WTC11 (cell line): ENCODE measurements at places on chromosomes 7 and 10. TPM values are rescaled to one million over a fixed set of nuclear protein-coding genes. Genes with fewer than 3 reads are reported as not detected.

The TMEM139 gene
- 1.5 to 2.0 TPM (median 1.9 TPM) in 3 replicates for total RNA-seq

The VAX1 gene
- total RNA-seq = 0.04 TPM in 1 of 3 replicates, not detected in the others

DNA sequence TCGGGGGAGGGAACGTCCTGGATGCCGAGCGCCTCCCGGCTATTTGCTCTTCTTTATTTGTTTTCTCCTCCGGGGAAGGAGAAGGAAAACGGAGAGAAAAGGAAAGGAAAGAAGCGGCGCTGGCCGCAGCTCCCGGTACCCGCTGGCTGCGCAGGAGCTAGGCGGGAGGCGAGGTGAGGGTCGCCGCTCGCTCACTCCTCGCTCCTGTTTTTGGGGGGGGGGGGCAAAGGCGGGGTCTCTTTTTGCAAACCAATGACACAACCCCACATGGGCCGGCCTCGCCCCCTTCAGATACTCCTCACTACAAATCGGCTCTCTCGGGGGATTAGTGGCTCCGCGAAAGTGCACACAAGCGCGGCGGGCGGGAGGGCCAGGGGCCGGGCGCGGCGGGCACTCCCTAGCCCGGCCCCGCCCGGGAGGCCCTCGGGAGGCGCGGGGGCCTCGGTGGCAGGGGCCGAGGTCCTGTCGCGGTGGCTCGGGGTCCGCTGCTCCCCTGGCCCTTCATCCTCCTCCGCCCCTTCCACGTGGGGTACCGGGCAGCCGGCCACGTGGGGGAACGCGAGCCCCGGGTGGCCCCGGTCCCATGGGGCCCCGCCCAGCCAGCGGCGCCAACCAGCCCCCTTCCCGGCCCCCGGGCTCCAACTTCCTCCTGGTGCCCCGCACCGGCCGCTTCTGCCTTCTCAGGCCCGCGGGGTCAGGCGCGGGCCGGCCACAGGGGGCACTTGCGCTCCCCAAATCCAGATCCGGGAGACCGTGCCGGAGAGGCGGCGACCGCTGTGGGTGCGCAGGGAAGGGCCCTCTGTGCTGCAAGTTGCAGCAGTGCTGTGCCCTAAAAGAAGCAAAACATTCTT lies 718 bp upstream of the CTBP2 start:
- no peaks in the 10 kb centered on the region for H3K27me3 ChIP-seq
- DNase-seq = peak; percentile 80
- H3K4me1 ChIP-seq = peaks cover 37% of the 10 kb centered on the region
- H3K27ac ChIP-seq = peak overlapping the region; percentile 80

The CTAGE6 gene
- total RNA-seq = not detected in 3 replicates

DNA sequence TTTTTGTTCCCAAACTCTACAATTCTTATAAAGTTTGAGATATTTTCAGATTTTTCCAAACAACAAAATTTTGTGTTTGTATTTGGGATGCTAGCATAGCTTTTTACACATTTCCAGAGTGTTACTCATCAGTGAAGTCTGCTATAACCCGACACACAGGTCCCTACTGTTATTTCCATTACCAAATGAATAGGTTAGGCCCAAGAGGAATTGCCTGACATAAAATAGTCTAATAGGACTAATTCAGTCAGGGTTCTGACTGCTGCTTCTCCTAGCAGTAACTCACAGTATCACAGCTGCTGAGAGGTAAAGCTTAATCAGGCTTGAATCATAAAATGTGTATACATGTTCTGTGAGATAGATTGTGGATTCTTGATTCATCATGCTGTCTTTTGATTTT lies 49.1 kb upstream of the STRIP2 start:
- H3K36me3 ChIP-seq = no peaks in the 10 kb centered on the region
- H3K4me1 ChIP-seq = peaks cover 37% of the 10 kb centered on the region
- no peak overlapping the region for H3K4me3 ChIP-seq
- DNase-seq = no peak

- no peaks in the 10 kb centered on the region for H3K27me3 ChIP-seq
- H3K27ac ChIP-seq = no peak overlapping the region
- H3K4me3 ChIP-seq = no peak overlapping the region
- H3K36me3 ChIP-seq = peaks cover 13% of the 10 kb centered on the region
- peaks cover 22% of the 10 kb centered on the region for H3K4me1 ChIP-seq
Measured at GRCh38 chr10:95359466-95359865, 68.7 kb upstream of the PDLIM1 start.

DNA sequence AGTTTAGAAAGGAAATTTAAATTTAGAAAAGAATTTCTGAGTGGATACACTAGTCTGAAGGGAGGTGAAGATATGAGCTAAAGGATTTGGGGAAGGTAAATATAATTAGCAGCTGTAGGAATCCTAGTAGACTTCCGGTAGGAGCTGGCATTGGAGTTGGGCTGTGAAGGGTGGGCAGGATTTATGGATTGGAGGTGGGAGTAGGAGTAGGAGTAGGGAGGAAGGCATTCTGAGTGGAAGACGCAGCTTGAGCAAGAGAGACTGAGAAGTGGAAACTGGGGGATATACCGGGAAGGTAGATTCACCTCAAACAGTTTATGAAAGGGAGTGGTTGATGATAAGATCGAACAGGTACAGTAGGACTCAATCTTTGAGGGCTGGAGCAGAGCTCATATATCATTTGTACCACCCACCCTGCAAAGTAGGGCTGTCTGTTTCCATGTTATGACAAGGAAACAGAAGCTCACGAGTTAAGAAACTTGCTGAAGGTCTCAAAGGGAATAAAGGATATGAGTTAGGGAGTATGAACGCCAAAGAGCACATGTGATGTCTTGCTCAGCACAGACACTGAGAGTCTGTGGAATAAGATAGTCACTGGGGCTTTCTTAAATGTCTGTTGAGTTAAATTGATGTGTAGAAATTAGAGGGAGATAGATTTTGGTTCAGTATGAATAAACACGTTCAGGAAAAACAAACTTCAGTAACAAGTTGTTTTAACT lies 81.6 kb downstream of the RPS24 start:
- H3K36me3 ChIP-seq = no peaks in the 10 kb centered on the region
- H3K4me1 ChIP-seq = peaks cover 6% of the 10 kb centered on the region; the same call in 1 of the 2 replicates
- peaks cover 22% of the 10 kb centered on the region for H3K27me3 ChIP-seq
- H3K4me3 ChIP-seq = no peak overlapping the region
- DNase-seq = no peak
- no peak overlapping the region for H3K27ac ChIP-seq

The SFXN2 gene
- 15.7 to 21.2 TPM (median 15.9 TPM) in 3 replicates for total RNA-seq

The SPDYE11 gene
- total RNA-seq = not detected in 3 replicates

DNA sequence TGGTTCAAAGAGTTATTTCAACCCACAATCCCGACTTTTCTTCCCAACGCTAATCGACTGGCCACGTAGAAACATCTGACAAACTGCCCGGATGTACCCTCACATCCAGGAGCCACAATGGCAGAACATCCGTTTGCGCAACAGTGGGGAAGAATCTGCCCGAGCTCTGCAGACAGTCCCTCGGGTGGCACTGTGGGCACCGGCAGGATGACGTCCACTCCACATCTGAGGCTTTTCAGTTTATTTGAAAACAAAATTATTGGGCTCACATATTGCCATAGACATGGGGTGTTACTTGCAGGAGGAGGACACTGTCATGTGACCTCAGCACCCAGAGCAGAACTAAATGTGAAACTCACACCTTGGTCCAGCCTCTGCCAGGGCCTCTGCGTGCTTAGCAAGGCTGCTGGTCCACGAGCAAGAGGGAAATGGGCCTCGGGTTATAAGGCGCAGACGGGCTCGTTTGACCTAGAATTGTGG lies 84.1 kb downstream of the MKI67 start:
- peaks cover 13% of the 10 kb centered on the region; the same call in 1 of the 2 replicates for H3K27me3 ChIP-seq
- no peak for DNase-seq
- peaks cover 4% of the 10 kb centered on the region; the same call in 1 of the 2 replicates for H3K4me1 ChIP-seq

GRCh38 chr10:117656385-117657367 lies 114.1 kb downstream of the EMX2 start:
- no peak for DNase-seq
- H3K36me3 ChIP-seq = peaks cover 4% of the 10 kb centered on the region; the same call in 1 of the 2 replicates
- peaks cover 3% of the 10 kb centered on the region; the same call in 1 of the 2 replicates for H3K27me3 ChIP-seq
- H3K27ac ChIP-seq = no peak overlapping the region
- H3K4me3 ChIP-seq = no peak overlapping the region

DNA sequence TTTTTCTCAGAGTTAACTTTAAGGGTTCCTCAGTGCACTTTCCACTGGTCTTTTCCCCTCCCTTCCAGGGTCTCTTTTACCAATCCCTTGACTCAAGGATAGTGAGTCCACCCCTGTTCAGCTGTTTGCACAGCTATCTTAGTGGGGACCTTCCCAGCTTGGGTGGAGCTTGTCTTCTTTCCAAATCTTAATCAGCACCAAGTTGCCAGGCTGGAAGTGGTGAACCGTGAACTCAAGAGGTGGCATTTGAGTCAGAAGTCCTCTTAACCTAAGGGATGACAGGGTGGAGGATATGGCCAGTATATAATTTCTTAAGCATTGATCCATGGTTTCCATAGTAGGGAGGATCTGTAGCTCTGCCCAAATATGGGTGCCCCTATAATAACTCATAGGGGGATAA lies 25.0 kb downstream of the MAPK8 start:
- H3K4me3 ChIP-seq = no peak overlapping the region
- peaks cover 31% of the 10 kb centered on the region for H3K36me3 ChIP-seq
- H3K4me1 ChIP-seq = peaks cover 25% of the 10 kb centered on the region
- H3K27me3 ChIP-seq = no peaks in the 10 kb centered on the region

The PPIA gene
- 2,465 to 2,581 TPM (median 2,516 TPM) in 3 replicates for total RNA-seq

The KCP gene
- total RNA-seq = 2.5 to 2.9 TPM (median 2.7 TPM) in 3 replicates

The OR2A7 gene
- total RNA-seq = 6.3 to 9.9 TPM (median 9.4 TPM) in 3 replicates

DNA sequence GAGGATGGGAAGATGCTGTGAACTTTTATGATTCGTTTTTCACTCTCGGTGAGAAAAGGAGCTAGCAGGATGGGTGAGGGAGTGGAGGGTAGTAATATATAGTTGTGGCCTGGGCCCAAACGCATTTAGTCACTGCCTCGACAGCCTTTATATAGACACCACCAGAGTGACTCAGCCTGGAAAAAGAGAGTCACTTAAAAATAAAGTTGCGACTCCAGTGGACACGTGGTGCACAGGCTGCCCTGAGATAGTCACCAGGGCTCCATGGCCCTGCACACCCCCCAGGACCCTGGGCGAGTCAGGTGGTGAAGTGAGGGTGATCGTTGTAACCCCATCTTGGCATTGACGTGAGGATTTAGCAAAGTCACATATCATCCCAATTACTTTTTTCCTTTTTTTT lies 106.7 kb downstream of the CUX1 start:
- H3K4me1 ChIP-seq = peaks cover 50% of the 10 kb centered on the region
- H3K4me3 ChIP-seq = no peak overlapping the region

DNA sequence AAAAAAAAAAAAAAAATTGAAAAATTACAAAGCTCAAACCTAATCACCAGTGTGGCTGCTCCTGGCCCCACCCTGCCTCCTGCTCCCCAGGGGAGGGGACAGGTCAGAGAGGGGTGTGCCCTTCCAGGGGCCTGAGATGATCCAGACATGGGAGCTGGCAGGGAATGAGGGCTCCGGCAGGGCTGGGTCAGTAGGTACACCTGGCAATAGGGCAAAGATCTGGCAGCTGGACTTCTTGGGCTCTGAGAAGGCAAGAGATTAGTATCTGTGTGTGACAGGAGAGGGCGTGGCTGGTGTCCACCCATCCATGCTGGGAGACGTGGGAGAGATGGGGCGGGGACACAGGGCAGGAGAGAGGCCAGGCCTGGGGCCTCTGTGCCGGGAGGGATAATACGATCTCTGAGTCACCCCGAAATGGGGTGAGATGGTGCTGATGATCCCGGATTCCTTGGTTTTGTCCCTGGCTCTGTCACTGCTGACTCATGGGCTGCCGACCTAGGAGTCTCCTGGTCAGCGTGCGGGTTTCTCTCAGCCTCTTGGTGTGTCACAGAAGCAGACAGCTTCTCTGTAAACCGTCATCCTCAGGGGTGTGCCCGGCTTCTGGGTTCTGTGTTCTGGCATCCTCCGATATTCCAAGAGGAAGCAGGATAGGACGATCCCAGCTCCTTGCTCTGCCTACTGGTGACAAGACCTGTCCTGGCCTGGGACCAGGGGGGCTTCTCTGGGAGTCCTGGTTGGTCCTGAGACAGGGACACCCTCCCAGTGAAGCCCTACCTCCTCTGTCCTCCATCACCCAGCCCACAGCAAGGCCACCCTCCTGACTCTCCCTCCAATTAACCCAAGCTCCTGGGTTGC lies 8.2 kb upstream of the CLDN4 start:
- no peak for DNase-seq
- H3K27ac ChIP-seq = no peak overlapping the region
- H3K36me3 ChIP-seq = no peaks in the 10 kb centered on the region
- no peak overlapping the region for H3K4me3 ChIP-seq

DNA sequence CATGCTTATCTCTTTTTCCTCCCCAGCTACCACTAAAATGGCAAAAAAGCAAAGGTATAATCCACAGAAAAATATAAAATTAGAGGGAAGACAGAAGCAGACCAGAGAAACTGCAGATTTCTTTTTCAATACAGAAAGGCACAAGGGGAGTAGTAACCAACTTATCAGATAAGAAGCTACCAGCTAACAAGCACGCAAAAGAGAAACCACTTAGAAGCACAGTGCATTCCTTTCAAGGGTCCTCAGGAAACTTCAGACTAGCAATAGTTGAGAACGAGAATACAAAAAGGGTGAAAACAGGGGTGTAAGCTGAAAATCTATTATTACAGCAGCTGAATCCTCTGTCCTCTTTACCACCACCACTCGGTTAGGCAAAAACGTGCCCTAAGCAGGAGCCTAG lies 9.9 kb upstream of the OR2A5 start:
- H3K27me3 ChIP-seq = no peaks in the 10 kb centered on the region
- no peaks in the 10 kb centered on the region; the same call in 1 of the 2 replicates for H3K4me1 ChIP-seq
- no peak for DNase-seq

- no peak overlapping the region for H3K4me3 ChIP-seq
- no peaks in the 10 kb centered on the region for H3K27me3 ChIP-seq
- DNase-seq = no peak
- H3K36me3 ChIP-seq = no peaks in the 10 kb centered on the region
- no peak overlapping the region for H3K27ac ChIP-seq
Measured at GRCh38 chr10:110791541-110792073, 80.1 kb upstream of the PDCD4 start.

The COL17A1 gene
- 0.60 to 1.5 TPM (median 1.1 TPM) in 3 replicates for total RNA-seq

DNA sequence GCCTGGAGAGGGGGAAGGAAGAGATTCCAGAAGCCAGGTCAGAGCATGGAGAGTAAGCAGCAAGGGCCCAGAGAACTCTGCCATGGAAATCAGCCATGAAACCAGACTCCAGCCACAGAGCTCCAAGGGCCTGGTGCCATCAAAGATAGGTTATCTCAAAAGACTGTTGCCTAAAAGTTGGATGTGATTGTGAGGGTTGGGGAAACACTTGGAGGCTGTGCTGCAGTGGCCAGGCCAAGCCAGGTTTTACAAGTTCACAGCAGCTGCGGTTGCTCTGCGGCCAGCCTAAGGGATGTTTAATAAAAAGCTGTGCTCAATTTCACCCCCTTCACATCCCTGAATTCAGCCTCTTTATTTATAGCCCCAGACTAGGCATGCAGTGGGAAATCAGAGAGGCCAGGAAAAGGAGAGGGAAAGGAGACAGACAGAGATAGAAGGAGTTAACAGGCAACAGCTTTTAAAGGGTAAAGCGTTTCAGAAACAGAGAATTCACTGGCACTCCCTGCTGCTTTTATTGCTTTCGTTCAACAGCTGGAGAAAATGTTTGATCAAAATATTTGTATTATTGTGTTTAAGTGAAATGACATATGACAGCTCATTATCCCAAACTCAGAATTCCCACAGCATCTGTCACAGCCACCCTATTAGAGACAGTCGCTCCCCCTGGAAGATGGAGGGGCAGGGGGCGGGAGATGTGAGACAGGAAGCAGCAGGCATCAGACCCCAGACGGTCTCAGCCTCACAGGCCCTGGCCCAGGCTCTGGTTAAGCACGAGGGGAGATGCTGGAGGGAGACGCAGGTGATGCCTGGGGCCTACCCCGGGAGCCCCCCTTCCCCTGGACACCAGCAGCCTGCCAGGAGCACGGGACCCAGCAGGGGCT lies 140.1 kb downstream of the GLI3 start:
- H3K36me3 ChIP-seq = peaks cover 20% of the 10 kb centered on the region
- peaks cover 61% of the 10 kb centered on the region for H3K27me3 ChIP-seq
- peaks cover 47% of the 10 kb centered on the region for H3K4me1 ChIP-seq
- H3K4me3 ChIP-seq = no peak overlapping the region
- H3K27ac ChIP-seq = no peak overlapping the region
- no peak for DNase-seq
